Liver (tissue), 10 donors: ENCODE measurements at places on chromosomes 2 and 18.

DNA sequence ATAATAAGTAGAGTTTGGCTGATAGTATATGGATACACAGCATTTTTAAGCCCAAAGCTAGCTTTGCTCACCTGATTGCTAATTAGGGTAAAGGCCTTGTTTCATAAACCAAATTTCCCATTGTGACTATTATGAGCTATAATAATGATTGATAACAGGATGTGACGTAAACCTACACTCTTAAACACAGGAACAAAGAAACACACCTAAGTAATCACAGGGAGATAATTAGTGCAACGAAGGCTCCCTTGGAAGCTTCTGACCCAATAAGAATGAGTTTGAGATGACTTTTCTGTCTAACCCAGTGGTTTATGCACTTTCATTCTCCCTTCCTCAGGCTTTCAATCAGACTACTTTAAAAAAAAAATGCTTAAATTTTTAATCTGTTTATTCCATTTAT lies 683.2 kb downstream of the SATB2 start:
- no peak for DNase-seq

GRCh38 chr2:104041351-104041750 lies 812.6 kb upstream of the POU3F3 start:
- no peak for DNase-seq

GRCh38 chr2:23429036-23429435 lies 44.1 kb downstream of the KLHL29 start:
- no peak for DNase-seq

DNA sequence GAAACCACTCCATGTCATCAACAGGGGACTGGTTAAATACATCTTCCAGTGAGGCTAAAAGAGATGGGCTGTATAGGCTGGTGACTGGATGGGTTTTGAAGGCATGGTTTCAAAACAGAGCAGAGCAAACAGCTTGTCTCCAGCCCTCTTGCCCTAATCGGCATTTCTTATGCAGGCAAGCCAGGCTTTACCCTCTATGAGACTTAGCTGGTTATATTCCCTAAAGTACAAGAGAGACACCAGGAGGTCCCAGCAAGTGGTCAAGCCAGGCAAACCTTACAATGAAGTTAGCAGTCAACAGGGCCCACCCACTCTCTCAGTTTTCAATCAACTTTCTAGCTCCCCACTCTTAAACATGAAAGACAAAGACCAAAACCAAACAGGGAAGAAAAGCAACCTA lies 19.0 kb downstream of the OSBPL1A start:
- no peak for DNase-seq

DNA sequence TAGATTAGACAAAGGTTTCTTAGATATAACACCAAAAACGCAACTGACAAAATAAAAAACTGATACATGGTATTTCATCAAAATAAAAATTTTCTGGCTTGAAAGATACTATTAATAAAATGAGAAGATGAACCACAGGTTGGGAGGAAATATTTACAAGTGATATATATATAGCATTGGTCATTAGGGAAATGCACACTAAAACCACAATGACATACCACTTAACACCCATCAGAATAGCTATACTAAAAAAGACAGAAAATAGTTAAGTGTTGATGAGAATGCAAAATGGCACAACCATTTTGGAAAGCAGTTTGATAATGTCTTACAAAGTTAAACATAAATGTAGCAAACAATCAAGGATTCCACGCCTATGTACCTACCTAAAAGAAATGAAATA lies 83.9 kb downstream of the SLC66A3 start:
- no peak for DNase-seq

DNA sequence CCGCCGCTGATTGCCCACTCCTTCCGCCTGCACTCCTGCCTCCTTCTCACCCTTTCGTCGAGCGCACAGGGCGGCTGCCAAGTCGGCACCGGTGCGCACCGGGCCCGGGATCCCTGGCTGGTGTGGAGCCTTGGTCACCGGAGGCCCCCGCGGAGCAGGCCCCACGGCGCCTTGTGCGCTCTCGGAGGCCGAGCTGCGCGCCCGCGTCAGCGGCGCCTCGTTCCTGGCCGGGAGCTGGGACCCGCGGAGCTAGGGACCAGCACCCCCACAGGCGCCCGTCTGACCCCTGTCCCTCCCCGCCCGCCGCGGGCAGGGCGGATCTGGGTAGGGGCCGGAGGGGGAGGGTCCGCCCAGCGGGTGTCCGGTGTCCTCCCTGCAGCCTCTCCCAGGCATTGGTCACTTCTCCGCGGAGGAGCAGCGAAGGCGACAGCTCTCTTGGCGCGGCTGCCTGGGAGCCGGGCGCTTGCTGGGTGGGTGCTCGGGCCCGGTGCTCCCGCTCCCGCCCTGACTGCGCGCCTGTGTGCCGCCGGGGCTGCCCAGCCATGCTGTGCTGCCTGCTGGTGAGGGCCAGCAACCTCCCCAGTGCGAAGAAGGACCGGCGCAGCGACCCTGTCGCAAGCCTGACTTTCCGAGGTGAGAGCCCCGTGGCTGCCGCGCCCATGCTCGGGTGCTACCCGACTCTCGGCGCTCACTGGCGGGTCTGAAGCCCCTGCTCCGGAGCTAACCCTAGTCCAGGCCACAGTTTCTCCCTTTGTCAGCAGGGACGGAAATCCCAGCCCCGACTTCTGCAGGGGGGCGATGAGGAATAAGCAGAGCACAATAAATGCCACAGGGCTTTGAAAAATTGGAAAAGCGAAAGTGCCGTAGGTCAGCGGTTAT lies 13.2 kb downstream of the DYSF start:
- DNase-seq = peak; percentile 47

GRCh38 chr2:237618449-237618848 lies 8.9 kb upstream of the LRRFIP1 start:
- DNase-seq = no peak

DNA sequence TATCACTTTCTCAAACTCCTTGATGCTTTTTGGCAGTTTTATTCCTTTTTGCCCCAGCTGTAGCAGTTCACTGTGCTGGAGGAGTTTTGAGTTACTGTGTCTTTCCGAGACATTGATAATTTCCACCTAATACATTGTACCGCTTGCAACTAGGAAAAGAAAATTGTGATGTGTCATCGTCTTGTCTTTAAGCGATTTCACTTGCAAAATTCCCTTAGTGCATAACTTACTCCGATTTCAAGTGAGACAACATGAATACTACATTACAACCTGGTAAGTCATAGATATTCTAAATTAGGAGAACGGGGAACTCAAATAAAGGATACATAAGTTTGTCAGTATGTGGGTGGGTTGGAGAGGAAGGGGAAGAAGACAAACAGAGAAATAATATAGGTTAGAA lies 340.5 kb upstream of the KYNU start:
- no peak for DNase-seq

GRCh38 chr2:11122380-11122779 lies 32.9 kb upstream of the SLC66A3 start:
- no peak for DNase-seq

DNA sequence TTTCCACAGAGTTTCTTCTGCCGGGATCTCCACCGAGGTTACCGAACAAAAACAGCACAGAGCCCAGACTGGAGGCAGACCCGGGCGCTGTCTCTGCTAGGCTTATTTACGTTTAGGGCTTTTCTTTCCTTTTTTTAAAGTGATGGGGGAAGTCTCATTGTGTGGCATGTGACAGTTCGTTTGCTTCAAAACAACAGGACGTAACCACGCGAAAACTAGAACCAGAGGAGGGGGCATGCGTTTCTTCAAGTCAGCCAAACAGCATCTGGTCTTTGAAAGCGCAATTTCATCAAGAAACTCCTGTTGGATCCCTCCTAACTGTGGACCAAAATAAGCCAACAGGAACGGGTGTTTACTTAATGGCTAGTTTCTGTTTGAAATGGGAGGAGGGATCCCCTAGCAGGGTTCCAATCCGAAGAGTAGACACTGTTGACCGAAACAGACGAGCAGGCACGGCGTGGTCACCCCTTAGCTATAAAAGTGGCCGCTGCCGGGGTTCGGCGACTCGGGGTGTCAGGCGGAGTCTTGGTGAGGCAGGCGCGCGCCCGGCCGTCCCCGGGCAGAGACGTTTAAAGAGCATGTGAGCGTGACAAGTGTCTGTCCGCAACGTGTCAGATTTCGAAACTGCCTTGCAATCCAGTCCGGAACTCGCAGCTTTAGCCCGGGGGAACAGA lies 997 bp upstream of the TGIF1 start:
- peak; percentile 82 for DNase-seq

DNA sequence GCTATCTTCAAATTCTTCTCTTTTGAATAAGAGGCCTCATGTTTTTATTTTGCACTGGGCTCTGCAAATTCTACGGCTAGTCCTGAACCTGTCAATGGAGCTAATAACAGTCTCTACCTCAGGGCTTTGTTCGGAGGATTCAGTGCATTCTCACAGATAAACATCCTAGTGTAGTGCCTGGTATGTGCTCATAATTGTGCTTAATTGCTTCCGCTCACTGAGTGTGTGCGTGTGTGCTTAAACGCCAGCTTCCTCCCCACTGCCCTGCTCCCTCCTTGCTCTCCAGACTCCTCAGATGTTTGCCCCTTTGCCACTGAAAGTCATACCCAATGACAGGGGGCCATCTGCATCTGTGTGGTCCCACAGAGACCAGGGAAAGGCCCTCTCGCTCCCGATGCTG lies 6.7 kb downstream of the GYPC start:
- no peak for DNase-seq

- no peak for DNase-seq
Measured at GRCh38 chr2:161775971-161776370, 151.8 kb downstream of the SLC4A10 start.

- no peak for DNase-seq
Measured at GRCh38 chr2:65537651-65538385, 105.4 kb upstream of the SPRED2 start.

GRCh38 chr2:215567504-215567903 lies 131.6 kb upstream of the FN1 start:
- no peak for DNase-seq

DNA sequence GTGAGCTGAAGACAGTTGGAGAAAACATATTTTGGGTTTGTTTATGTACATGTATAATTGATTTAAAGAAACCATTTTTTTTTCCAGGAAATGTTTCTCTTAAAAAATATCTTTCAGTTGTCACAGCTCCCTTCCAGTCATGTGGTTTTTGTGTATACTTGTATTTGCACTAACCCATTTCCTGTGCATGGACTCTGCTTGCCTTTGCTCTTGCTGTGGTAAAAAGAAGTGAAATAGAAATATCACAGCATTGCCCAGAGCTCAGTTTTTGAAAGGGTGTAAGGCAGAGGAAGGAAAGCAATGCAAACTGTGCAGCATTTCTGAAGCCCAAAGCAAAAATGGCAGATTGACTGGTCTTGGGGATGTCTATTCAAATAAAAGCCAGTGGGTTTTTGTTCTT lies 10.4 kb upstream of the DOCK10 start:
- DNase-seq = no peak

DNA sequence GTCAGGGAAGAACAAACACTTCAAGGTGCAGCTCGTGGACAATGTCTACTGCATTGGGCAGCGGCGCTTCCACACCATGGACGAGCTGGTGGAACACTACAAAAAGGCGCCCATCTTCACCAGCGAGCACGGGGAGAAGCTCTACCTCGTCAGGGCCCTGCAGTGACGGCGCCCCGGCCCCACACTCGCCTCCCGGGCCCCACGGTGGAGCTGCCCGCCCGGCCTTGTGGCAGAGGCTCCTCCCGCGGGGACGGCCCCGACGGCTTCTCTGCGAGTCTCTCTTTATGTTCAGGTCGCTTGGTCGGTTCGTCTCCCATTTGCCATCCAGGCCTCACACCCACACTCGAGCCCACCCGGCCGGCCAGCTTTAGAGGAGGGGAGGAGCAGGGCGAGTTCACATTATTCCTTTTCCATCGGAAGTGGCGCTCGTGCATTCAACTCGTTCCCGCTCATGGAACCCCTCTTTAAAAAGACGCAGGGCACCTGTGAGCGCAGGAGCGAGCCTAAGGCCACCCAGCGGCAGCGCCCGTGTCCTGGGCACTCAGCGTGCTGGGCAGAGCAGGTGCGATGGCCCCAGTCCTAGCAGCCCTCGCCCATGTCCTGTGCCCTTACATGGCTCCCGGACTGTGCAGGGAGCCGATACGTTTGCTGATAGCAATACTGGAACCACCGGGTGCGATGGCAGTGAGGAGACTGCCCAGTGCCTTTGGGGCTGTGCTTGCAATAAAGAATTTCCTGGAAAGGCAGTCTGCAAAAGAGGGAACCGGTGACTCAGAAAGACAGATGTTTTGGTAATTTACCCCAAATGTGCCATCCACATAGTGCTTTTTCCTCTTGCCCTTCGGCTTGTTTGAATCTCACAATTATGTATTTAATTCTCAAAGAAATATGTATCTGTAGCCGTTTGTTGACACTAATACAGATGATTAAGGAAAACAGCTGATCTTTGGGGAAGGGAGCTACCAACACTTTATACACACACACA lies 148.6 kb downstream of the NCK2 start:
- DNase-seq = no peak

DNA sequence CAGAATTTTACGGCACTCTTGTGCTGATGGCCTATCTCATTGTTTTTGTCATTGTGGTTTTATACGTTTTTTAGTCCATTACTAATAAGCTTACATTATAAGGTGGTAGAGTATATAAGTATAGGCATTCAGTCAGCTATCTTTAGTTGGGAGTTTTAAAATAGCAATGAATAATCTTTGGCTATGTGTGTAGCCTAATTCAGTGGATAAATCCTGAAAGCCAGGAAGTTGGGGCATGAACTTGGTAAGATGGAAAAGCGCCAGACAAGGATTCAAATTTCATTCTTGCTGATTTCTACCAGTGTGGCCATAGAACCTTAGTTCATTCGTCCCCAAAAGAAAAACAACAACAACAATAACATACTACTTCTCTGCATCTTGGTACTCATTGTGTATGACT lies 31.2 kb downstream of the EPC2 start:
- DNase-seq = no peak

GRCh38 chr18:21868770-21869169 lies 128.2 kb downstream of the MIB1 start:
- no peak for DNase-seq

- DNase-seq = no peak
Measured at GRCh38 chr2:232296776-232297525, 81.6 kb upstream of the ALPP start.

DNA sequence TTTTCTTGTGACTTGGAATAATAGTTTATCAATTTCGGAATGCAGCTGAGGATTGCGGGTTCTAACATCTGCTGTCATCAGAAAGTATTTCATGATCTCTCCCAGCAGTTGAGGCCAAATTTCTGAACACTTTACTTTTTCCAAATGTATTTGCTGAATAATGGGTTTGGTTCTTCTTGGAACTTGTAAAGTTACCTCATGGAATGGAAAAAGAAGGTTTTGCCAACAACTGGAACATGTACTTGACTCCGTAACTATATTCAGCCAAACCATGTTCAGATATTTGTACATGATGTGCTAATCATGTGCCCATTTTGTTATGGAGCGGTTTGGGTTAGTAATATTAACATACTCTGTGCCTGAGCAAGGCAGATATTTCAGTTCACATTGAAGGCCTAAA lies 119.6 kb downstream of the LCLAT1 start:
- no peak for DNase-seq

GRCh38 chr18:72867746-72868584 lies at the start of gene NETO1:
Gene NETO1, minus strand, starts transcription at chr18:72867987. Its CDS starts 696 bp downstream, at chr18:72867291.
- DNase-seq = no peak

GRCh38 chr2:150788426-150789140 lies 301.1 kb upstream of the RND3 start:
- no peak for DNase-seq
